ENCODE measurements at places on chromosomes 7 and 10. TPM values are rescaled to one million over a fixed set of nuclear protein-coding genes. Genes with fewer than 3 reads are reported as not detected.

DNA sequence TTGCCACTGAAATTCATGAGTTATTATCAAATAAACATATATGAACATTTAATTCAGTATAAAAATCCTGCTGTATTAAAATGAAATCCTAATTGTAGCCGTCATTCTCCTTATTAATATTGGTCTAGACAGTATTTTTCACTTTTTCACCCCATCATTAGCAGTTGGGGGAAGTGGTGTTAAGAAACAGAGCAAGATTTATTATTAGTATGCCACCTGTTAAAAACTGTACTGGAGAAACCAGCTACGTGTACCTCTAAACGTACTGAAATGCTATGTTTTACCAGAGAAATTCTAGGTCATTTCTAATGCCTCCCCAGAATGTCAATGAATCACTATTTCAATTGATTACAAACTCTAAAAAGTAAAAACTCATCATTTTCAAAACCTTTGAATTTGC is 9.8 kb upstream of the ZNRF2 start:
- no peak for DNase-seq

The NT5C2 gene
- 81.2 TPM for total RNA-seq

DNA sequence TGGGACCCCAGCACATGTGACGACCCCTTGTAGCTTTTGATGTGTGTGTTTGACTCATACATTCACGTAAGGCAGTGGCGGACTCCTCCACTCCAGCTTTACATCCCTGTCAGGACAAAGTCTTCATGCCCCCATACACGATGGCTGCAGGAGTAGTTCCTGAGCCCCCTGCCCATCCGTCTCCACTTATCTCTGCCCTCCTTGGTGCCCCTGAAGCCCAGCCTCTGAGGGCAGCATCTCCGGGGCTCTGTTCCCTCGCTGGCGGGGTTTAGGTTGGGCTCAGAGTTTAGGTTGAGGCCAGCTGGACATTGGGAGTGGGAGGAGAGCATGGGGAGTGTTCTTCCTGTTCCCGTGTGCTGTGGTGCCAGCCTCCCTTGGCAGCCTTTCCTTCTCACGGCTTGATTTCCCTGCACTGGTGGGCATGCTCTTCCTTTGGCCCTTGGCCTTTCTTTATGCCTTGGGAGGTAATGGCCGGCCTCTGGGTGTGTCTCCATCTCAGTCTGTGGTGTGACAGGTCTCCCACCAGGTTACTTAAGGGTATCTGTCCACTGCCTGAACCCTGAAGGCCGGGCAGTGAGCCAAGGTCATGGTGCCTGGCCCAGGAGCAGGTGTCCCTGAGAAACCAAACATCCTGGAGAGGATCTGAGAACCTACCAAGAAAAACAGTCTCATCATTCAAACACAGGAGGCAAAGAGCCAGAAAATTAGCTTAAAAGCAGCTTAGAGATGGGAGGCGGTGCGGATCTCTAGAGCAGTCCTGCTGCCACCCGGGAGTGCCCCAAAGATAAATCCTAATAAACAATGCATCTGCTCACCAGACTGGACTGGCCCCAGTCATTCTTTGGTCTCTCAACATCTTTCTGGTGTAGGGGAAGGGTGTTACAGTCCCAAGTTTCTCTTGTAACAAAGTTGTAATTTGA is 85.5 kb downstream of the GLRX3 start:
- peak; percentile 1 for DNase-seq

DNA sequence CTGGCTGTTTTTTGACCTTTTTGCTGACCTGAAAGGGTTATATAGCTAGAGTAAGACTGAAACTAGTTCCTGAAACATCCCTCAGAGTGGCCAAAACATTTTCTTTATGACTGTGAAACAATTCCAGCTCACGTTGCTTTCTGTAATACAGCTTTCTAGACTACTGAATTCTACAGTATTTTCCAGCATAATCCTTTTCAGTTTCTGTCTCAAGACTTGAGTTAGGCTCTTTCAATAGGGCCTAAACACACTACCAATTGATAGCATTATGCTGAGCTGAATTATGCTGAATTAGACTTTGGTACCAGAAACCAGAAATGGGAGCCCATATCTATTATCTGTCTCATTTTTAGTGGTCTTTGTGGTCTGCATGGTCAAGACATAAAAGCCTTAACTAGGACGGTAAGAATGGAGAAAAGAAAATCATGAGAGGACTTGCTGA is 72.6 kb downstream of the EPDR1 start:
- DNase-seq: no peak

The GPER1 gene
- 2.4 TPM for total RNA-seq

The CPN1 gene
- not detected for total RNA-seq

- no peak for DNase-seq
Measured at GRCh38 chr10:70561558-70561957, 41.0 kb downstream of the PRF1 start.

Data from mesothelial cell of epicardium (in vitro differentiated cells).